ENCODE measurements at places on chromosomes 4 and X.

GRCh38 chrX:69133921-69134542 is 31.2 kb downstream of the PJA1 start:
- peak; percentile 4 for DNase-seq

GRCh38 chr4:71110499-71110898 is 117.0 kb downstream of the DCK start:
- no peak for DNase-seq

GRCh38 chr4:141102367-141102766 is 30.9 kb downstream of the RNF150 start:
- no peak for DNase-seq

GRCh38 chrX:131402124-131402811 is 113.2 kb upstream of the IGSF1 start:
- DNase-seq, result no peak

- DNase-seq, result no peak
Measured at GRCh38 chr4:110085131-110085530, 113.3 kb downstream of the ELOVL6 start.

DNA sequence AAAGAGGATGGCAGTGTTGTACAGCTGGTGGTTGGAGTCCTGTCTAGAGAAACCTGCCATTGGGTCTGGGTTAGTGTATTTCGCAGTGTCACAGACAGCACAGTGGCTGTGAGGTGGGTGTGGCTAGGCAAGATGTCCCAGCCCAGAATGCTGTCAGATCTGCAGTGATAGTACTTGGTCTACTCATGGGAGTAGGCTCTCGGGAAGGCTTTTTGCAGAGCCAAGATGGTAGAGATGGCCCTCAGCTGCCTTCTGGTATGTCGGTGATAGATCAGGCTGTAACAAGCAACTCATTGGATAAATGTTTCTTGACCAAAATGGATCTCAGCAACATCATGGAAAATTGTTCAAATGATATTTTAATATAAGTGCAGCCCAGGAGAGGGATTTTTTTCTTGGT is 84.3 kb upstream of the WDR1 start:
- DNase-seq, result no peak

DNA sequence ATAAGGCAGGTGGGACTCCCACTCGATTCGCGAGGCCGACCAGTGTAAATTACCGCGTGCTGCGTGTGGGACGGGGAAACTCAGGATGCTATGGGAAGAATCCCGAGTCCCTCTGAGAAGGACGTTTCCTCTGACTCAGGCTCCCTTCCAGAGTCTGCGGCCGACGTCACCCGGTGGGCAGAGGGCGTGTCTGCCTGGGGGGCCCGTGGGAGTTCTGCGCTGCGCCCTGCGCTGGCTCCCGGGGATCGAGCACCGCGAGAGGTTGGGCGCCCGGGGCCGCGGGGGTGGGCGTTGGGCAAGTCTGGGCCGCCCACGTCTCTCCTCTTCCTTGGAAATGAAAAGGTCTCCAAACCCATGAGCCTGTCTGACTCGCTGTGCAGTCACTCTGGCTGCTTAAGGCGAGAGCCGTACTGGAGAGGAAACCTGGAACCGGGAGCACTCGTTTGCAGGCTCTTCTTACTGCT is 568 bp downstream of the NIPAL1 start:
- DNase-seq, result peak; percentile 35

GRCh38 chr4:40316782-40317635 is 18.1 kb upstream of the CHRNA9 start:
- DNase-seq, result peak; percentile 34

DNA sequence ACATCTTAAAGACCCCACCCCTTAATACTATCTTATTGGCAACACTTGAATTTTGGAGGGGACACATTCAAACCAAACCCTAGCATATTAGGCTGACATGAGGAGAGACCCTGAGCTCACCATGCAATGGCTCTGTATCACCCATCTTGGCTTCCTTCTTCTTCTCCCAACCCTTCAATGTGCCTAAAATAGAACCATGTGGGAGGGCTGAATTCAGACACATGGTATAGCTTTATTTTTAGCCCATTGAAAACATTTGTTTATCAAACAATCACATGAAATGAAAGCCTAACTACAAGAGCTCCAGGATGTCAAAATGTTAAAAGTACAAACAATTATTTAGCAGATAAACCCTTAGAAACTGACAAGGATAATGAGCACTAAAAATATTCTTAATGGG is 81.6 kb downstream of the RASL11B start:
- no peak for DNase-seq

DNA sequence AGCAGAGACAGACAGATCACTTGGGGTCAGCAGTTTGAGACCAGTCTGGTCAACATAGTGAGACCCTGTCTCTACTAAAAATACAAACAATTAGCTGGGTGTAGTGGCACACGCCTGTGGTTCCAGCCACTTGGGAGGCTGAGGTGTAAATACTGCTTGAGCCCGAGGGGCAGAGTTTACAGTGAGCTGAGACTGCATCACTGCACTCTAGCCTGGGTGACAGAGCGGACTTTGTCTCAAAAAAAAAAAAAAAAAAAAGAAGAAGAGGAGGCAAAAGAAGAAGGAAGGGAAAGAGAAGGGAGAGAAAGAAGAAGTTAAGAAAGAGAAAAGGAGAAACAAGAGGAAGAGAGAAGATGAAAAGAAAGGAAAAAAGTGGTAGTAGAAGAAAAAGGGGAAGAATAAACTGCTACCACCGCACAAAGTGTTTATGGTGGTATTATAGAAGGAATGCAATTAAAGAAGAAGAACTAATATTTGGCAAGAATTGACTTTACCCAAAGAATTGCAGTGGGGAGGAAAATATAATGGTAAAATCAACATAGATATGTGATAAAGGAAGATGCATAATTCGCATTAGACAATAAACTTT is 19.6 kb upstream of the NSUN7 start:
- DNase-seq, result no peak

DNA sequence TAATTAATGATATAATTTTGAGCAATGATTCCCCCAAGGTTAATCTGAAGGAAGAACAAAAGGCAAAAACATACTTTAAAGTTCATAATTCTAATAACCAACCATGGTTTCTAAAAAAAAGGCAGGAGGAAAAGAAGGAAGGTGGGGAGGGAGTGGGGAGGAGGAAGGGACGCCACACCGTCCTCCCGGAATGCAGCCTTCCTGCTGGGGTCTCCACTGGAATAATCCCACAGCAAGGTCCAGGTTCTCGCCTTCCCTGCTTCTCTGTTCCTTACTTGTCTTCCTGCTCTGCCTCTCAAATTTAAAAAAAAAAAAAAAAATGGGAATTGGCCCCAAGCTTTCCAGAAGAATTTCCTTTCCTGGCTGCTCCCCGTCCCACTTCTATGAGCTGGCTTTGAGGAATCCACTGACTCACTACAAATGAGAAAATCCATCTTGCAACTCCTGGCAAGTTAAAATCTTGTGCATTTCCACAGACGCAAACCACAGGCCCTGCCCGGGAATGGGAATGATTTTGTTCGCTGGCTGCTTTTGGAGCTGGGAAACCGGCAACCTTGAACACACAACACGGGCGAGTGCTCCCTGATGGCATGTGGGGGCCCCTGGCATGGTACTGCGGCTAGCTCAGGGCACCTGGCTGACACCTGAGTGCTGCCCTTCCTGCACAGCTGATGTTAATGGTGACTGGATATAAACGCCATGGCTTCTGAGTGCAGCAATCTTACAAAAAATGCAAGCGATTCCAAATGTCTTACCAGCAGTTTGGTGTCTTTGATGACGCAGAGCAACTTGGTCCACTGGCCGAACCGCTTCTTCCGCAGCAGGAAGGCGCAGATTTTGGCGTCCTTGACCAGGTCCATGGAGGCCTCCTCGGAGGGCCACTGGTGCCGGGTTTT is 97.0 kb downstream of the AFAP1 start:
- DNase-seq, result no peak

- DNase-seq, result peak; percentile 37
Measured at GRCh38 chr4:148787831-148788477, 345.7 kb upstream of the NR3C2 start.

- DNase-seq, result no peak
Measured at GRCh38 chr4:28548136-28548535, 1687.5 kb downstream of the STIM2 start.

DNA sequence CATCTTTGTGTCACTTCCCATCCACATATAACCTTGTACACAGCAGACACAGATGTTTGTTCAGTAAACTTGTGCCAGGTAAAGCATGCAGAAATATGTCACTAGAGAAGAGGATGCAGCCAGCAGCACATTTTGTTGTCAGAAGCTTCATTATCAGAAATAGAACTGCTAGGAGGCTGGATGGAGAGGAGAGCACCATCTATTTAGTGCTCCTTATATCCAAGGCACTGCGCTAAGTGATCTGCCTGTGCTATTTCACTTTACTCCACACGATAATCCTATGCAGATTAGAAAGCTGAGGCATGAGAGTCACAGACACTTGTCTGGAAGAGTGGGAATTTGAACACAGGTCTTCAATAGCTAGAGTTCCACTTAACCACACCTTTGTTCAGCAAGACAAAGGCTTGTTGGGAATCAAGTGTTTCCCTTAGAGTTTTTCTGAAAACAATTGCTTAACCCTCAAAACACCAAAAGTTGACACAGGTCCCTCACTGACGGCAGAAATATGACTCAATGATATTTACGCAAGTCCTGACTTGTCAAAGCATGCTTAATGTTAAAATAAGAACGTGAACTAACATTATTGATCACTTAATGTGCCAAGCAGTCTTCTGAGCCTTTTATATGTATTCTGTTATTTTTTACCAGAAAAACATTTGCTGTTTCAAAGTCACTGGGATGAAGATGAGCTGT is 1.2 kb upstream of the QDPR start:
- DNase-seq, result no peak

DNA sequence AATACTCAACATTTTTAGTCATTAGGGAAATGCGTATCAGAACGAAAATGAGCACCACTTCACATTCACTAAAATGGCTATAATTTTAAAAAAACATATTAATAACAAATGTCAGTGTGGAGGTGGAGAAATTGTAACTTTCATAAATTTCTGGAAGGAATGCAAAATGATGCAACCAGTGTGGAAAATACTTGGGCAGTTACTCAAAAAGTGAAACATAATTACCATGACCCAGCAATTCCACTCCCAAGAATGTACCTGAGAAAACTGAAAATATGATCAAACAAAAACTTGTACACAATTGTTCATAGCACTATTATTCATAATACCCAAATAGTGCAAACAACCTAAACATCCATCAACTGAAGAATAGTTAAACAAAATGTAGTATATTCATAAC is 76.1 kb upstream of the FAM241A start:
- DNase-seq, result no peak

DNA sequence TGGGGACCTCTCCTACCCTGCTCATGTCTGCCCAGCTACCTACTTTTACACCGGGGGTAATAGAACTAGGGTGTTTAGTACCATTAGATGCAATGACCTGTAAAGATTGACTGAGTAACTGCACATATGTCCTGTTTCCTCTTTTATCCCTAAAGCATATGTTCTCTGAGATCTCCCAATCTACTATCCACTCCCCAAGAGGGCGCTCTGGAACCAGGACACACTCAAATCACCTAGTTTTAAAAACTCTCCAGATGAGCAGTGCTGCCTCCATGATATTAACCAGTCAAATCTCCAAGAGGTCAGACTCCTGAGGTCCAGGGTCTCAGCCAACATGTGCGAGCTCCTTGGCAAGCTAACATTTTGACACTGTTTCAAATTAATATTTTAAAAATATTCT is 87.0 kb upstream of the TSPAN5 start:
- DNase-seq, result no peak

GRCh38 chrX:124226129-124226528 is 106.3 kb upstream of the TEX13D start:
- DNase-seq, result no peak

- no peak for DNase-seq
Measured at GRCh38 chrX:95733426-95733825, 951.2 kb upstream of the DIAPH2 start.
